ENCODE measurements at places on chromosomes 1 and 21.

GRCh38 chr1:76109901-76110560 is 35.5 kb downstream of the ST6GALNAC3 start:
- no peak for DNase-seq

DNA sequence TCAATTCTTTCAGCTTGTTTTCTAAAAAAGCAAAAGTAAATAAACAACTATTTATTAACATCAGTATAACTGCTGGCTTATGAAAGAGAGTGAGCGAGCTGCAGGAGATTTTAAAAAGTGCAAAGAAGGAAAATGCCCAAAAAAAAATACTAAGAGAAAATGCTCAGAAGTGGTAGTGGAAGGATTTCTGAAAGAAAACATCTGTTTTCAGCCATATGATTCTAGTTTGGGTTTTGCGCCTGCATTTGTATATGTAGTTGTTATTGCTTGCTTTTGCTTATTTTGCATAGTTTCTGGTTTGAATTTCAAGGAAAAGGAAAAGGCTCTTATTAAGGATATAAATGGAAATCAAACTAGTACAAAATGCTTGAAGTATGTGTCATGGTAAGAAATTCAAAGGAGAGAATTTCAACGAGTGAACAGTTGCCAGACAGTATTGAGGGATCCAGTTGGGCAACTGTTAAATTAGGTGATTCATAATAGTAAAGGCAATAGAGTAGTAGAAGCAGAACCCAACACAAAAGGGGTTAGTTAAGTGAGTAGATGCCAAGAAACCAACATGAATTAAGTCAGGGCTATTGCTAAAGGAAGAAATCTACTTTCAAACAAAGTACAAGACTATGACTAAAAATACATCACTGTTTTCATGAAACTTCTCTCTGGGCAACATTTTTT is 1.2 kb downstream of the GBP5 start:
- no peak for DNase-seq

GRCh38 chr1:6200188-6200809 is 904 bp upstream of the RPL22 start:
- DNase-seq, result no peak

DNA sequence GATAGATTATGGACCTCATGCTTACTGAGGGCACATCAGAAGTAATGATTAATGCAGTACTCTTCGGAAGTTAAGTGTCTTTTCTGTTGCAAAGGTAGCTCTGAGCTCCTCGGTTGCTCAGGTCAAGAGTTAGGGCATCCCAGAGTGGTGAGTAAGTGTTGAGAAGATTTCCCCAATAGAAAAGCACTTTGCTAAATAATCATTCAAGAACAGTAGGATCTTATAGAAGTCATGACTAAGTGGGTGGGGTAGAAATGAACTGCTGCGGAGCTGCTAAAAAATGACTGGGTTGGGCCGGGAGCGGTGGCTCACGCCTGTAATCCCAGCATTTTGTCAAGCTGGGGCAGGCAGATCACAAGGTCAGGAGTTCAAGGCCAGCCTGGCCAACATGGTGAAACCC is 648.6 kb upstream of the CAMK1G start:
- DNase-seq, result no peak

- DNase-seq, result no peak
Measured at GRCh38 chr1:58249737-58250586, 296.6 kb downstream of the OMA1 start.

- no peak for DNase-seq
Measured at GRCh38 chr1:230435108-230435507, 9.0 kb upstream of the PGBD5 start.

- DNase-seq, result no peak
Measured at GRCh38 chr1:62384276-62385005, 52.4 kb upstream of the USP1 start.

- no peak for DNase-seq
Measured at GRCh38 chr1:24783713-24784112, 38.5 kb downstream of the CLIC4 start.

GRCh38 chr1:237084341-237085077 is 42.5 kb downstream of the RYR2 start:
- DNase-seq, result no peak

GRCh38 chr21:27173053-27173452 is 206.2 kb upstream of the ADAMTS5 start:
- no peak for DNase-seq

GRCh38 chr1:155834296-155834926 is 22.6 kb downstream of the GON4L start:
- DNase-seq, result no peak

DNA sequence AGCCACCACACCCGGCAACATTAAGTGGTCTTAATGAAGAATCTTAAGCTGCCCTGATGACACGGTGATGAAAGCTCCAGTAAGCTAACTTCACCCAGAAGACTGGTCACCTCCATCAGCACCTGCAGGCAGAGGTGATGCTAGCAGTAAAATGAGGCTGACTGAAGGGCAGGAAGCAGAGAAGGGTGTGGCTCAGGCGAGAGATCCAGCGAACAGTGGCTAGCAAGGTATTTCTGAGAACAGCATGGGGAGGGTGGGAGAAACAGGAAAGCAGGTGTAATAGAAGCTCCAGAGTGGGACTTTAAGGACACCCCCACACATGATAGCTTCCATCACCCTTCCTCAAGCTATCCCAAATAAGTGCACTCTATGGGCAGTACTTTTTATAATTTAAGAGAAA is 15.9 kb upstream of the DISP1 start:
- DNase-seq, result no peak

GRCh38 chr1:202710070-202711045 is at the start of gene SYT2:
Gene SYT2 (minus strand): TSS chr1:202710454. CDS start chr1:202605772, 104,682 bp downstream.
- no peak for DNase-seq

GRCh38 chr1:33949570-33949969 is 85.7 kb downstream of the HMGB4 start:
- no peak for DNase-seq

GRCh38 chr1:241531195-241532161 is 700 bp upstream of the KMO start:
- no peak for DNase-seq

DNA sequence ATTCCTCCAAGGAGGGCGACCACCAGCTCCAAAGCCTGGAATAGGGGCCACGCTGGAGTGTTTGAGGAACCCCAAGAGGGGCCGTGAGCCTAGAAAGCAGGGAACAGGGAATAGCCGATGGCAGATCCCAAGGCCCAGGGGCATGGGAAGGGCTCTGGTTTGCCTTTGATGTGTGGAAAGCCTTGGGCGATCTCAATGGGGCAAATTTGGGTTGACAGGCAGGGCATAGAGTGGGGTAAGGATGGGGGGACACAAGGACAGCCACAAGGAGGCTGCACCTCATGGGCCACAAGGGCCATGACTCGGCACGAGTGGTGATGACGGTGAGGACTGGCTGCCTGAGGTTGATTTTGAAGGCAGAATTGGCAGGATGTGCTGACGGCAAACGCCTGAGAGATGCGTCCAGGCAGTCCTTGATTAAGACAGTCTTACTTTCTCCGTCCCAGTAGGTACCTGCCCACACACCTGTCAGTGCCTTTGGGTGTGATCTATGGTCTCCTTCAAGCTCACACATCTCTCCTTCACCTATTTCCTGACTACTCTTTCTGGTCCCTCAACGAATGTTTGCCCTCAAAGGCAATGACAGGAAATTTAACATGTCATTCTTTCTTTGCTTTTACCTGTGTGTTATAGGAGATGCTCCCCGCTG is 2.0 kb upstream of the TMPRSS3 start:
- no peak for DNase-seq

DNA sequence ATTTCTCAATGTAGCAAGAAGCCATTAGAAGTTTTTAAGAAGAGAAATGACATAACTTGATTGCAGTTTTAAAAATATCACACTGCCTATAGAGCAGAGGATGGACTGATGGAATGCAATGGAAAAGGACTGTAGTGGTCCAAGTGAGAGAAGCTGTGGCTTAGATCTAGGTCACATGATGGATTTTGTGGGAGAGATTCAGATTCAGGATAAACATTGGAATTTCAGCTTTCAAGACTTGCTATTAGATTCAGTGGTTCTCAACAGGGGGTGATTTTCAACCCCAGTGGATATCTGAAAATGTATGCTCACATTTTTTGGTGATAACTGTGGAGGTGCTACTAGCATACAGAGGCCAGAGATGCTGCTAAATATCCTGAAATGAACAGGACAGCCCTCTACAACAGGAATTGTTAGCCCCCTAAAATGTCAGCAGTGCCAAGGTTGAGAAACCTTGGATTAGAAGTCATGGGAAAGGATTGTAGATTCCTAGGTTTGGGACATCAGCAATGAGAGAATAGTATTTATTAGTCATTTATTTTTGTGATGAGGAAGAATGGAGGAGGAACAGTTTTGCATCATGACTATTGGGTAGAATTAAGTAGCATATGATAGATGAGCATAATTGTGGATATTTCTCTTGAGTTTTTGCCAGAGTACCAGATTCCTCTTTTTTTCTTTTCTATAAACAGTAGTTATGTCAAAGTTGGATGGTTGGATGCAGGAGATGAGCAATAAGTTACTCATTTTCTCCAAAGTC is 30.1 kb upstream of the KCNK2 start:
- no peak for DNase-seq

DNA sequence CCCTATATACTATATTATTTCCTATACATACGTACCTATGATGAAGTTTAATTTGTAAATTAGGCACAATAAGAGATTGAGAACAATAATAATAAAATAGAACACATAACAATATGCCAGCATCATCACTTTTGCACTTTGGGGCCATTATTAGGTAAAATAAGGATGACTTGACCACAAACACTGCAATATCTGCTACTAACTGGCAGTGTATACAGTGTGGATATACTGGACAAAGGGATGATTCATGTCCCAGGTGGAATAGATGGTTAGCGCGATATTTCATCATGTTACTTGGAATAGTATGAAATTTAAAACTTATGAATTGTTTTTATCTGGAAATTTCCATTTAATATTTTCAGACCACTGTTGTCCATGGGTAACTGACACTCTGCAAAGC is 35.4 kb upstream of the TXLNA start:
- DNase-seq, result no peak

GRCh38 chr1:29450591-29450990 is 214.3 kb downstream of the PTPRU start:
- DNase-seq, result no peak

DNA sequence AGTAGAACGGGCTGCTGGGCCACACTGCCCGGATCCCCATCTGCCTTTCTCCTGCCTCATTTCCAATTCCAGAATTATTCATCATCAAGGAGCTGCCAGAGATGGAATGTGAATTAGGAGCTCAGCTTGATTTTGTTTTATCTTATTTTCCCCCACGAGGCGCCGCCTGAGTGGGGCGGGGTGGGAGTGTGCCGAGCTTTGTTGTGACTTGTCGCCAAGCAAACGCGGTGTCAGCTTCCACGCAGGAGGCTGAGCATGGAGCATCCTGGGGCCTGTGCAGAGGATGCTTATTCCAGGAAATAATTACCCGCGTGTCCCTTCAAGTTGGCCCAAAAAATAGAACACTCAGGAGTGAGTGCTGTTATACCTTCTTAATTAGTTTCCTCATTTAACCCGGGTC is 91.2 kb downstream of the HMGB4 start:
- no peak for DNase-seq

DNA sequence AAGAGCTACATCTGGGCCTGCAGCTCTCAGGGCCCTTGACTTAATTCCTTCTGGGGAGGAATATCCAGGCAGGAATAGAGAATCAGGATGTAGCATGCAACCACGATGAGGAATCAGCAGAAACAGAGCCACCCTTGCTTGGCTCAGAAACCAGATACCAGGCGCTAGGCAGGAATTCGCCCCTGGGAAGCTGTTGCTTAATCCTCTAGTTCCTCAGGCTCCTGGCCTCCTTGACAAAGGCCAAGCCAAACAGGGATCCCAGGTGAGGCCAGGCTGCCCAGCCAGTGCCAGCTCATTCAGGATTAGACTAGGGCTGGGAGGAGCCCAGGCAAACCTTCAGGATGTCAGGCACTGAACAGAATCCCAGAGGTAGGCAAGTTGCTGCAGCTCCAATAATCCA is 48.2 kb upstream of the IRF2BP2 start:
- DNase-seq, result no peak

GRCh38 chr1:235898126-235898525 is 31.4 kb upstream of the LYST start:
- no peak for DNase-seq

- no peak for DNase-seq
Measured at GRCh38 chr1:60864722-60865121, 217.6 kb upstream of the NFIA start.

GRCh38 chr21:25079053-25079452 is 528.2 kb downstream of the MRPL39 start:
- no peak for DNase-seq

DNA sequence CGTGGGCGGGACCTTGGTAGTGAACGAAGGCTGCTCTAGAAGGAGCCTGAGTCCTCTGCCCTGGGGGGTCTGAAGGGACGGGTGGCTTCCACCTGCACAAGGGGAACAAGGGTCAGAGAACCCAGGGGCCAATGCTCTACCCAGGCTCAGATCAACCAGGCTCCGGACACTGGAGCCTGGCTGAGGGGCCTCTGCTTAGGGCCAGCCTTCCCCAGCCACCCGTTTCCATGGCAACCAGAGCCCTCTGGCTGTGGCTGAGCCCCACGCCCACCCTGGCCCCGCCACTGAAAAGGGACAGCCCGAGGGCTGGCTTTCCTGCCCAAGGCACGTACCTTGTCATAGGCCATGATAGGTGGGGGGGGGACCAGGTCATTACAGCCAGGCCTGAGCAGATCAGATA is 724.6 kb downstream of the PTPRU start:
- DNase-seq, result no peak

- no peak for DNase-seq
Measured at GRCh38 chr21:25564349-25564948, 42.8 kb downstream of the MRPL39 start.

DNA sequence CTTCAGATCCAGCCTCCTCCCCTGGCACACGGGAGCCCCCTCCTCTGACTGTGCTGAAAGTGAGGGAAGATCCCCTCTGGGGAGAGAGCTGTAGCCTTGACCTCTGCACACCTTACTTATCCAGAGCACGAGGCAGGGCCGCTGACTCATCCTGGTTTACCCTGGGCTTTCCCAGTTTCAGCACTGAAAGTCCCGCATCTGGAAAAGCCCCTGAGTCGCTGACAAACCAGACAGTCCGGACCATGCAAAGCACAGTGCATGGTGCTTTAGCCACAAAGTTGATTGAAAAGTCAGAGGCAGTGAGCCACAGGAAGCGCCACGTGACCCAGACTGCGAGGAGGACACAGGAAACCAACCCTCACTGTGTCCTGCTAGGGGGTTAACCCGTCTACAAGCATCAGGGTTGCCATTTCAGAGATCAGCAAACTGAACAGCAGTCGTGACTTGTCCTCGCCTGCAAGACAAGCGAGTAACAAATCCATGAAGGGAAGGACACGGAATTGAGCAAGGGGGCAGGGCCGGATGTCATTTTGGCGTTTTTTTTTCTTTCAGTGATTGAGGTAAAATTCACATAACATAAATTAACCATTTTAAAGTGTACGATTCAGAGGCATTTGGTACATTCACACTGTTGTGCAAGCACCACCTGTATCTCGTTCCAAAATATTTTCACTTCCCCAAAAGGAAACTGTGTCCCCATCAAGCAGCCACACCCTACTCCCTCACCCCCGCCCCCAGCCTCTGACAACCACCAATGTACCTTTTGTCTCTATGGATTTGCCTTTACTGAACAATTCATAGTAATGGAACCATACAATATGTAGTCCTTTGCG is 19.9 kb upstream of the IFNGR2 start:
- no peak for DNase-seq

All from C1 segment of cervical spinal cord (tissue), 14 donors.